LHCN-M2 (cell line): ENCODE measurements at places on chromosomes 6 and 20. TPM values are rescaled to one million over a fixed set of nuclear protein-coding genes. Genes with fewer than 3 reads are reported as not detected.

The RBBP9 gene
- total RNA-seq, result 23.6 and 31.3 TPM in 2 replicates

The POU5F1 gene
- total RNA-seq, result 0.63 and 1.3 TPM in 2 replicates

The BEND6 gene
- total RNA-seq, result 8.7 and 14.1 TPM in 2 replicates

- peak; percentile 75 for DNase-seq
Measured at GRCh38 chr20:34215711-34216381, 25.4 kb upstream of the ASIP start.

- peak; percentile 71 for DNase-seq
Measured at GRCh38 chr6:26420688-26421171, 18.7 kb downstream of the BTN3A1 start.

GRCh38 chr20:39853636-39854035 lies 835.4 kb downstream of the MAFB start:
- peak; percentile 91 for DNase-seq
